ENCODE measurements at places on chromosomes 11 and 22.

DNA sequence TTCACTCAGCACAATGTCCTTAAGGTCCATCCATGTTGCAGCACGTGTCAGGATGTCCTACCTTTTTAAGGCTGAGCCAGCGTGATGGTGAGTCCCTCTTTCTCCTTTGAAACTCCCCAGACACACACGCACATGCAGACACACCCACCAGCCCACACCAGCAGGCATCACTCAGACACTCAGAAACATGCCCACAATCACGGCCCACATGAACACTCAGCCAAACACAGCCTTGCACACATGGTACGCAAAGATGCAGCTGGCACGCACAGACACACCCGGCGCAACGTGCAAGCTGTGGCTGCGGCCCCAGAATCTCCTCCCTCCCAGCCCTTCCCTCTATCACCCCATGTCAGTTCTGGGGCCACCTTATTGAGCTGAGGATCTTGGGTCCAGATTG lies 8.0 kb downstream of the FADS3 start:
- DNase-seq, result no peak

DNA sequence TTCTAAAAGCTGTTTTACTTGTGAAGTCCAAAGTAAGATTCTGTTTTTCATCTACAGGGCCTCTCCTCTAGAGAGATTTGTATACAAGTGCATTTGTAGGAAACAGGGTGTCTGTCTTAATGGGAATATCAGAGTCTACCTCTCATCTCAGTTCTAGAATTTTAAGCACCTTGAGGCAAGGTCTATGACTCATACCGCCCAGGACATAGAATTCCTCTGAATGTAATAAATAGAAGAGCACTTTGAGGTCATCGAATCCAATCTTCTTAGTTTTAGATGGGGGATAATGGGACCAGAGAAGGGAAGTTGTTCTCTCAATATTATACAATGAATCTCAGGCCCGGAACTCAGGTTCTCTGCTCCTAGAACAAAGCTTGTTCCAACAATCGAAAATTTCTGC lies 101.8 kb upstream of the TIMP3 start:
- DNase-seq, result no peak

- DNase-seq, result no peak
Measured at GRCh38 chr11:125001079-125001778, 47.2 kb downstream of the CCDC15 start.

DNA sequence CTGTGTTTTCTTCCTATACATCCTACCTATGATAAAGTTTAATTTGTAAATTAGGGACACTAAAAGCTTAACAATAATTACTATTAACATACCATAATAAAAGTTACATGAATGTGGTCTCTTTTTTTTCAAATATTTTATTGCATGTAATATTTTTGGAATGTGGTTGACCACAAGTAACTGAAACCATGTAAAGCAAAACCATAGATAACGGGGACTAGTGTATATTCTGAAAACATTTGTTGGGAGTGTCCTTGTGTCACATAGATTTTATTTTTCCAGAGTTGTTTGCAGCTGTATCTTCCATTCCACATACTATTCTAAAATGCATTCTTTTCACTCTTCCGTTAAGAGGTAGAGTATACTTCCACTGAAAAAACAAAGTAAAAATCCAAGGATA lies 200.4 kb downstream of the KIF18A start:
- no peak for DNase-seq

- DNase-seq, result no peak
Measured at GRCh38 chr22:42651134-42651533, 1.9 kb upstream of the CYB5R3 start.

DNA sequence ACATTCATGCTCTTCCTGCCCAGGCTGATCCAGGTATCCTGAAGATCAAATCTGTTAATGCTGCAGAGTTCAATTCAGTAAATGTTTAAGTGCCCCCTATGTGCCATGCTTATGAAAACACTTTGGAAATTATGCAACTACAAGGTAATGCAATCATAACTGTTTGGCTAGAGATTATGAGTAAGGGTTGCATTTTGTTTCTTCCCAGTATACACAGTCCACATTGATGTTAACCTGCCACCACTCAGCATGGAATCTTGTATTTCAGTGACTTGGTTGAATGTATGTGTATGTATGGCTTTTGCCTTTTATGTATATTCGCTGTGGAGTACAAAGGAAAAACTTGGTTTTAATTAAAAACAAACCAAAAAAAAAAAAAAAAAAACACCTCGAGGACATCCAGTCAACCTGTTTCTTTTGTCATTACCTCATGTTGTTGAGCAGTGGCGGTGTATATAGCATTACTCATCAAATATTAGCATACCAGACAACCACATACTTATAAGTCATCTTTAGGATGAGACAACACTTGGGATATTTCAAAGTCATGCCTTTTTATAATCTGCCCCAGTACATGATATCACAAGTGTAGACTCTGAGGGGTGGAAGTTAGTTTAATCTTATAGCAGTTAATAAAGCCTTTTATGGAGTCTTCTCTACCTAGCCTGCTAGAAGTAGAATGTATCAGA lies 86.1 kb upstream of the HORMAD2 start:
- peak; percentile 67 for DNase-seq

- DNase-seq, result no peak
Measured at GRCh38 chr11:8777907-8778767, 95.5 kb downstream of the RPL27A start.

GRCh38 chr11:127587511-127587910 lies 586.9 kb upstream of the KIRREL3 start:
- DNase-seq, result no peak

DNA sequence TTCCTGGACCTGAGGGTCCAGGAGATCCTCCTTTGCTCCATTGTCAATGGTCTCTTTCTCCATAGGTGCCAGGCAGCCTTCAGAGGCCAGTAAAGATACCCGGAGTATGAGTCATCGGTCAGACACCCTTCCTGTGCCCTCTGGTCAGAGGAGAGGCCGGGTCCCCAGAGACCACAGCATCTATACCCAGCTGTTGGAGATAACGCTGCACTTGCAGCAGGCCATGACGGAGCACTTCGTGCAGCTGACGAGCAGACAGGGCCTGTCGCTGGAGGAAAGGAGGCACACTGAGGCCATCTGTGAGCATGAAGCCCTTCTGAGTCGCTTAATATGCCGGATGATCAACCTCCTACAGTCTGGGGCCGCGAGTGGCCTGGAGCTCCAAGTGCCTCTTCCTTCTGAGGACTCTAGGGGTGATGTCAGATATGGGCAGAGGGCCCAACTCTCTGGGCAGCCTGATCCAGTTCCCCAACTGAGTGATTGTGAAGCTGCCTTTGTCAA lies at the start of gene ACCSL:
TSS of gene ACCSL (plus strand) at position 51 of the 501 bp plus-strand sequence. CDS start at position 107, 56 bp downstream.
- no peak for DNase-seq

- no peak for DNase-seq
Measured at GRCh38 chr11:68461575-68461917, 994 bp downstream of the PPP6R3 start.

GRCh38 chr11:67571443-67571842 lies 12.2 kb upstream of the GSTP1 start:
- DNase-seq, result no peak

GRCh38 chr22:49216579-49216978 lies 611.1 kb downstream of the BRD1 start:
- DNase-seq, result no peak

DNA sequence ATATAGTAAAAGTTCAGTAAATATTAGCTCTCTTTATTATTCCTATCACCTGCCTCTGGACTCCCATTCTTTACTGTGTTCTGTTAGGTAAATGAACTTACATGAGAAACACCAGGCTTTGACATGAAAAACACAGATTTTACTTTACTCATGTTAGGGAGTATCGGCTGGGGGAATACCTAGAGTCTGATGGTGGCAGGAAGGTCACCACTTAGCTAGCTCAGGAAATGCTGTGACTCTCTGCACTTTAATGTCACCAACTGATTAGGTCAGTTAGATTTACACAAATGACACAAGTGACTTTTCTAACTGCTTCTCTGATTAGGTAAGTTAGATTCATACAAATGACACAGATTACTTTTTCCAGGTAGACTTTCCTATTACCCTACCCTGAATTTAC lies 225.1 kb downstream of the SWAP70 start:
- DNase-seq, result no peak

GRCh38 chr11:92154110-92154509 lies 70.5 kb upstream of the FAT3 start:
- no peak for DNase-seq

- DNase-seq, result no peak
Measured at GRCh38 chr11:60753309-60753708, 3.4 kb upstream of the MS4A15 start.

DNA sequence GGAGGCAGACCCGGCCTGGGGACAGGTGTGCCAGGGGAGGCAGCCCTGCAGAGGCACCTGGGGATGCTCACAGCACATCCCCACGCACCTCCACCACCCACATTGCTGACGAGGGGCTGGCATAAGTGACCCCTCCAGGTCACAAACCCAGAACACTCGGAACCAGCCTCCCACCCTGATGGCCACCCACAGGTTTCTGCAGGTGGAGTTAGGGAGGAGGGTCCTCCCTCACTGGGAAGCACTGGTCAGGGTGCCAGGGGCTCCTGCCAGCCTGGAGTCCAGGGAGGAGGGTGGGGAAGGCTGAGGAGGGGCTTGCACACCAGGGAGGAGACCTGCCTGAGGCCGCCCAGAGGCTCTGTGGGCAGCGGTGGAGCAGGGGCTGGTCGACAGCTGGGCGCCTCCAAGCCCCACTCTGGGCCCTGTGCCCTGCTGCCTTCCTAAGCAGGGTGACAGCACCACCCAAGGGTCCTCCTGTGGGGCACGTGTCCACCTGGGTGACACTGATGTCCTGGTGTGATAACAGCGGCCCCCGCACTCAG lies 51.0 kb upstream of the CARS1 start:
- DNase-seq, result no peak

DNA sequence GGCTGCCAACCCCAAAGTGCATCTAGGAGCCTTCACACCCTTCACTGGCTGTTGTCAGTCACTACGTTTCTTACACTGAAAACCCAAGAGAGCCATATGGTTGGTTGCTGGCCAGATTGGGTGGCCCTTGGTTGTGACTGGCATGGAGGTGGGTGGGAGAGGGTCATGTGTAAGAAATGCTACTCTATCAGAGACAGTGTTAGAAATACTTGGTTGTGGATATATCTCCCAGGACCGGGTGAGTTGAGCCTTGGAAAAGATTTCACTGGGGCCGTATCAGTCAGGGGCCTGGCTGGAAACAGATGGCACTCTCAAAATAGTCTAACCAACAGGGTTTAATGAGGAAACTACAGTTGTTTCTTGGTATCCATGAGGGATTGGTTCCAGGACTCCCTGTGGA lies 15.2 kb downstream of the ENDOD1 start:
- no peak for DNase-seq

DNA sequence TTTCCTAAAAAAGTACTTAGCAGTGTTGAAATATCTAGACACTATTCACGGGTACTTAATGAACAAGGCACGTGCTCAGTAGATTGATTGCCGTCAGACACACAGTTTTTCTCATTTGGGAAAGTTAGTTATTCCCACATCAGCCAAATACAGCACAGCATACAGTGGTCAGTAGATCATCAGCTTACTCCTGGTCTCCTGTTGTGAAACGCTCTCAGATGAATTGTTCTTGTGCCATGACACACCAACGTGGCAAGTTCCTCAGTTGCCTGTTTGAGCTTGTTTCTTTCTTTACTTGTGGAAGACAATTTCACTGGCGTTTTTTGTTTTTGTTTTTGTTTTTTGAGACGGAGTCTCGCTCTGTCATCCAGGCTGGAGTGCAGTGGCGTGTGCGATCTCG lies 8.6 kb downstream of the TAB1 start:
- DNase-seq, result no peak

DNA sequence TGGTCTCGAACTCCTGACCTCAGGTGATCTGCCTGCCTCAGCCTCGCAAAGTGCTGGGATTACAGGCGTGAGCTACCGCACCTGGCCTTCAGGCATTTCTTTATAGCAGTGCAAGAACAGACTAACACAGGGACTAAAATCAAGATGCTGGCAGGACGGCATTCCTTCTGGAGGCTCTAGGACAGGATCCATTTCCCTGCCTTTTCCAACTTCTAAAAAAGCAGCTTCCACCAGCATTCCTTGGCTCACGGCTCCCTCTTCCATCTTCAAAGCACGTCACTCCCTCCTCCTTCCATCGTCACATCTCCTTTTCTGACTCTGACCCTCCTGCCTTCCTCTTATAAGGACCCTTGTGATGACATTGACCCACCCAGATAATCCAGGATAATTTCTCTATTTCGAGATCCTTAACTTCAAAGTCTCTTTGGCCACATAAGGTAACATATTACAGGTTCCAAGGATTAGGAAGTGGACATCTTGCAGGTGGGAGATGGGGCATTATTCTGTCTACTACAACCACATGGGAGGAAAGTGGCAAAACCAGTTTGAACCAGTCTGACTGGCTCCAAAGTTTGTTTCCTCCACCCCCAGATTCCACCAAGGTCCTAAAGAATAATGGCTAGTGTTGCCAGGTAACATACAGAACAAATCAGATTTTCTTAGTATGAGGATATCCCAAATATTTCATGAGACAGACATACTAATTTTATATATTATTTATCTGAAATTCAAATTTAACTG lies 172.5 kb downstream of the MN1 start:
- no peak for DNase-seq

DNA sequence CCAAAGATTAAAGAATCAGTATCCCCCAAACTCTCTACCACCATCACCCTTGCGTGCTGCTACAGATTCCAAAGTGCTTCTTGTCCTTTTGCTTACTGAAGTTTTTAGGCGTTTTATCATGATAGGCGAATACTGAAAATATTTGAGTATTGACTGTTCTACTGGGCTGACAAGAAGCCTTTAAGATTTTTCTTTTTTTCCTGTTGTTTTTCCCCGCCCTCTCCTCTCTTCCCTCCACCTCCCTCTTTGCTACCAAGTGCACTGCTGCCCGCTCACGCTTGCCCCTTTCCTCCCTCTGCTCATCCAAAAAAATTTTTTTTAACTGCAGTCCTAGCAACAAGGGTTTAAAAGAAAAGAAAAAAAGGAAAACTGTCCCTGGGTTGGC lies 679 bp downstream of the SPCS2 start:
- no peak for DNase-seq

GRCh38 chr11:29361369-29361768 lies 655.5 kb downstream of the KCNA4 start:
- no peak for DNase-seq

DNA sequence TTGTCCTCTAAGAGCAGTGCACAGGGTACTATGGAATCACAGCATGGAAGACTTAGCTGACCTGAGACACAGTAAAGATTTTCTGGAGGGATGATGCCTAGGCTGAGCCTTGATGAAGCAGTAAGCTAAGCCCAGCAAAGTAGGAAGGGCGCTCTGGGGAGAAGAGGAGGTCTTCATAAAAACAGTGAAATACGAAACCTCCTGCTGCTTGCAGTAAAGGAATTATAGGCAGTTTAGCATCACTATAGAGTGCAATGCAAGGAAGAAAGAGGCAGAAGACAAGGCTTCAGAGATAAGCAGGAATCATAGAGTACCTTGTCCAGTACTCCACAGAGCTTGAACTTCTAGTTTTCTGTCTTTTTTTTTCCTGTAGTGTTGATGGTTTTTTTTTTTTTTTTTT lies 555.7 kb upstream of the CADM1 start:
- DNase-seq, result no peak

DNA sequence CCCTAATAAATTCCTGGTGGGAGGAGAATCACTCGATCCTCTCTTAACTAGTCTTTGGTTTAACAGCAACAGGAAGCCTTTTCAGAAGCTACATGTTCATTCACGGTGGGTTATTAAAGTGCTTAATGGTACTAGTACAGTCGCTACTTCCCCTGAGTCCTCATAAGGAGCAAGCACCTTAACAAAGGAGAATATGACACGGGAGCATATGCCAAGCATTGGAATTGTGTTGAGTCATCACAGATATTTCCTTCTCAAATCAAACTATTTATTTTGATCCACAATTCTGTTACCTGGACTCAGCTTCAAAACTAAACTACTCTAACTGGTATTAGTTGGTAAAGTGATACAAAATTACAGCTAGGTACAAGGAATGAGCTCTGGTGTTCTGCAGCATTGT lies 177.5 kb upstream of the CTSC start:
- DNase-seq, result no peak

All from AML-193 (cell line).